ENCODE measurements at places on chromosomes 5 and 9.
A peak's percentile ranks its signal among the peaks of the same experiment; 100 is the strongest.

- no peak for DNase-seq
Observed at GRCh38 chr5:90565491-90565890, 6.9 kb downstream of the ADGRV1 start.

- DNase-seq = no peak
Observed at GRCh38 chr5:168163966-168164365, 127.5 kb upstream of the WWC1 start.

GRCh38 chr5:144089401-144090021, 80.9 kb downstream of the YIPF5 start:
- no peak for DNase-seq

- no peak for DNase-seq
Observed at GRCh38 chr5:56432321-56432720, 199.2 kb upstream of the ANKRD55 start.

- DNase-seq = no peak
Observed at GRCh38 chr9:19185191-19185590, 45.3 kb upstream of the DENND4C start.

GRCh38 chr9:127608104-127608966, 3.7 kb upstream of the STXBP1 start:
- peak; percentile 98 for DNase-seq

DNA sequence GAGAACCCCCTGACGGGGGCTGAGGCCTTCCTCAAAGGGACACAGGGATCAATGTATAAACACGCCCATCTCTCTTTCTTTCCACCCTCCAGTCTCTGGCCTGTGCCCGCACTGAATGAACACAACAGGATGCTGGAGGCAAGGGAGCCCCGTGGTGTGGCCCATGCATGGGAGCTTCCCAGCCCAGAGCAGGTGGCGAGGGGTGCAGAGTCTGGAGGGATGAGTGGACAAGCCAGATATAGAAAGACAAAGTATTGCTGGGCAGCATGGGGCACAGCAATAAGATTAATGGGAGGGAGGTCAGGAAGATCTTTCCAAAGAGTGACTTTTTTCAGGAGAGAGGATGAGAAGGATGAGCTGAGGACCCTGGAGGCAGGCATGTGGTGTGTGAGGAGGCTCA, 103.7 kb downstream of the C5orf15 start:
- DNase-seq = no peak

Measured in HuH-7.5 (cell line).